NCI-H510A treated with DMSO at 0.1 percent for 48 hours (cell line): ENCODE measurements at places on chromosomes 5 and 9.

DNA sequence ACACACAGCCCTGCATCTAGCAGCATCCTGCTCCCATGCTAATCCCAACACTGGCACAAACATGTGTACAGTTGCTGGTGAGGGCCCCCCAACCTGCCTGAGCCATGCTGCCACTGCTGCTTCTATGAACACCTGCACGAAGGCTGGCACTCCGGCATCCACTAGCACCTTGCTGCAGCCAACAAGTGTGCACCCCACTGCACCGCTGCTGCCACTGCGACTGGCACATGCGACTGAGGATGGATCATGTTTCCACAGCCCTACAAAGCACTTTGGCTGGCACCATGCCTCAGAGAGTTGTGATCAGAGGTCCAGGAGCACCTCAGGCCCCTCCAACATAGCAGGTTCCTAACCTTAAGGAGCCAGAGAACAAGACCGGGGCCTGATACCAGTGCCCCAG, 7.8 kb upstream of the PDCD1LG2 start:
- DNase-seq, result no peak

DNA sequence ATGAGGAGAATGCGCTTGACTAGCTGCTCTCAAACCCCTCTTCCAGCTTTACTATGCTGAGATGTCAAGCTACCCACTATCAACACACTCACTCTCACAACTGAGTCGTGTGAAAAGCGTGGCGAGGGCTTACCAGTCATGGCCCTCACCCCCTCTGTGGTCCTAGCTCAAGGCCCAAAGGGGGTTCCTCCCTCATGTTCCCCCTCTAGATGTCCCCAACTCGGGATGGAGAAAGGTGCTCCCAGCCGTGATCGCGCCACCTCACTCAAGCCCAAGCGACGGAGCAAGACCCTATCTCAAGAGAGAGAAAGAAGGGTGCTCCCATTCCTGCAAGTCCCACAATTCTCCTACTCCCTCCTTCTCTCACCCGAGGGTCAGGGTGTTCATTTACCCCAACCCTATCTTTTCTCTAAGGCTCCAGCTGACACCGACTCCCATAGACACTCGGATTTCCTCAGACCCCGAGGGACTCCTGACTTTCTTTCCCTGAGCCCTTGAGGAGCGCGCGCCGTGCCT, 559 bp downstream of the SLC38A9 start:
- DNase-seq, result no peak

- DNase-seq, result no peak
Measured at GRCh38 chr9:73869264-73869663, 627.9 kb upstream of the RORB start.

DNA sequence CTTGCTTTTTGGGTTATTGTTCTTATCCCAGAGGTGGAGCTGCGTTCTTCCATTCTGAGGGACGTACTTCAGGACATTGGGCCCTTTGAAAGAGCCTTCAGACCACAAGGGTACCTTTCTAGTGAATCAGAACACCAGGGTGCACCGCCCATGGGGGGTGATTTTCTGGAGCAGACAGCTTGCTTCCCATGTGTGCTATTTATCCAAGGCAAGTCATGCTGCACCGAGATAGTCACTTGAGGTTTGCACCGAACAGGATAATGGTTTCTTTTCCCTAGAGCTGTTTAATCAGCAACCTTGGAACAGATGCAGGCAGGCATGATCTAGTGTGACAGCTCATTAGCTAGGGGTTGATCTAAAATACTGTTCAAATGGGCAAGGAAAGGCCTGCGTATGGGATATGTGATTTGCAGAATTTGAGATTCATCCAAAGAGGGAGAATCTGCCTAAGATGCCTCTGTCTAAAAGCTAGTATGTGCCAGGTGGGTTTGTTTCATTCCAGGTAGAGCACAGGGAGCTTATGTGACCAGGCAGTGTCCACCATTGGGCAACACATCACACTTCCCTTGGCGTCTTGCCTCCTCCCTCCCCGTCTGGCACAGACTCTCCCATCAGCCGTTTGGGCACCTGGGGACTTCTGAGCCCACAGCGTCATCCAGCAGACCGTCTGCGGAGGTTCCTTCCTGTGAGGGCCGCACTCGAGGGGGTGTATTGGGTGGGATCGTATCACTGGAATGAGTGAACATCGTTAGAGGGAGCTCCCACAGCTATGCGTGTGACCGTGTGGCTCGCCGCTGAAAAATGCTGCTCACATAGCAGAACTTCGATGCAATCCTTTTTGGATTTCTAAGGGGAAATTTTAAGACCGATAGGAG, 23.0 kb downstream of the ABL1 start:
- DNase-seq, result no peak

DNA sequence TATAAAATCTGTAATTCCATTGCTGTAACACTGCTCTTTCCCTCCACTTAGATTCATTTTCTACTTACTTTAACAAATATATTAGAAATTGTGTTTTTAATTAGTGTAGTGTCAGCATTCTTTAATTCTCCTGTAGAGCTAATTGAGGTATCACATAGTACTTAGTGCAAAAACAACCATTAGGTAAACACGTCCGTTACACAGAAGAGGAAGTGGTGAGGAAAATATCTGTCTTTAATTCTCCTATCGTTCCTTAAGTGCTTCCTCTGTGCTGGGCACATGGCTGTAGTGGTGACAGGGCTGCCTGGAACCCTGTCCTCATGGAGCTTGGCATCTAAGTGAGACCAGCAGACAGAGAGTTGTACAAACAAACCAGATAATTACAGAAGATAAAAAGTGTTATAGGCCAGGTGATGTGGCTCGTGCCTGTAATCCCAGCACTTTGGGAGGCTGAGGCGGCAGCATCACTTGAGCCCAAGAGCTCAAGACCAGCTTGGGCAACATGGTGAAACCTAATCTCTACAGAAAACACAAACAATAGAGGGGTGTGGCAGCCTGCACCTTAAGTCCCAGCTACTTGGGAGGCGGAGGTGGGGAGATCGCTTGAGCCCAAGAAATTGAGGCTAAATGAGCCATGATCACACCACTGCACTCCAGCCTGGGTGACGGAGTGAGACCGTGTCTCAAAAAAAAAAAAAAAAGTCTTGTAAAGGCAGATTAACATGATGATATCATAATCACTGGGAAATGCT, 36.4 kb downstream of the PARP8 start:
- no peak for DNase-seq

- no peak for DNase-seq
Measured at GRCh38 chr5:53167836-53168235, 58.3 kb upstream of the MOCS2 start.

DNA sequence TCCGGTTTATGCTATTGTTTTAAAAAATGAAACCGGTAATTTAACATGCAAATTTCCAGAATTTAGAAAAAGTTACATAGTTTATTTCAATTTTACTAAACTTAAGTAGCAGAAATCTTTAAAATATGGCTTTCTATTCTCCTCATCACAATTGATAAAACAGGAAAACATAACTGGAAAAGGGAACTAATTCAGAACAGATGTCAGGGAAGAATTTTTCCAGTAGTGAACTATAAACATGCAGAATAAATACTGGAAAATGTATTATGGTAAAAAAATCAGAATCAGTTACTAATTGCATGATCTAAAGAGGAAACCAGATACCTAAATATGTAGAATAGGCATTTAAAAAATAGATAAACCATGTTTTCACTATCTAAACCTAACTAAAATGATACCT, 7.3 kb upstream of the NR4A3 start:
- DNase-seq, result no peak

GRCh38 chr9:7921545-7922197, 122.1 kb upstream of the DMAC1 start:
- no peak for DNase-seq

- no peak for DNase-seq
Measured at GRCh38 chr5:9468060-9468388, 77.9 kb downstream of the SEMA5A start.

GRCh38 chr9:98442114-98442513, 186.7 kb upstream of the TBC1D2 start:
- DNase-seq, result no peak
